Fibroblast of skin of scalp (primary cell): ENCODE measurements at places on chromosomes 2 and 18.

- peak; percentile 27 for DNase-seq
Observed at GRCh38 chr2:178306352-178307073, 112.2 kb downstream of the OSBPL6 start.

GRCh38 chr2:137980459-137980858, 16.2 kb downstream of the HNMT start:
- DNase-seq: no peak

DNA sequence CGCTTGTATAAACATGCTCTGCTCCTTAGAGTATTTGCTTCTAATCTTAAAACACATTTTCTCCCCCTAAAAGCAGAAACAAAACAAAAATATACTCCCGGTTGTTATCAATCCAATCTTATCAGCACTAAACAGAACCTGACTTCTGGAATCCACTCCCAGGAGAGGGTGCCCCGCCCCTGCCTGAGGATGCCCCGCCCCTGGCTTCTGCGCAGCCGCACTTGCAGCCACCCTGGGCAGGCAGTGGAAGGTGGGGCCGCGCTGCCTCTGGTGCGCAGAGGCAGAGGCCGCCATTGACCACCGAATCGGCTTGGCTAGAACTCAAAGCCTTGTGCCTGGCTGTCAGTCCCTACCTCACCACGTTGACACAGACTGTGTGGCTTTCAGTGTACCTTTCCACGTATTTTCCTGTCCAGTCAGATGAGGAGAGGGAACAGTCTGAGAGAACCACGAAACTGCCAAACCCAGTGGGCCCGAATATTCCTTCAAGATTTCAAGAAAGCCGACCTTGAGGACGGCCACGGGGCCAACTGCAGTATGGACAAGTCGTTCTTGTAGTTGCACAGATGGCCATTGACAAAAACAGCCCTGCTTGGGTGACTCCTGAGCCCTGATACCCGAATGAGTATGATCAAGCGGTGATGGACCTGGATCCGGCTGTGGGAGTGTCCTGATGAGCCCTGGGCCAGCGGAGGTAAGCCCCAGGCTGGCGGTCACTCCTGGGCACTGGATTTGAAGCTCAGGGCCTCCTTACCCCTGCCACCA, 46.2 kb upstream of the ARHGAP28 start:
- no peak for DNase-seq

DNA sequence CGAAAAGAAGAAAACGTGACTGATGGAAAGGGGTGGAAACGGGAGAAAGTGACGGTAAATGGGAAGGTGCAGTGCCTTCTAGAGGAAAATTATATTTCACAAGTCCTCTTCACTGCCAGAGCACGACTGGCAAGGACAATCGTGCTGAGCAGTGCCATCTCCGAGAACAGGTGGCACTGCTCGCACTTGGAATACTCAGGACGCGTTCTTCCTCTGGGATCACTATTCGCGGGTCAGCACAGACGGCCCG, 364 bp downstream of the STAT1 start:
- DNase-seq: no peak

GRCh38 chr2:50724837-50725236, 307.1 kb downstream of the NRXN1 start:
- no peak for DNase-seq

DNA sequence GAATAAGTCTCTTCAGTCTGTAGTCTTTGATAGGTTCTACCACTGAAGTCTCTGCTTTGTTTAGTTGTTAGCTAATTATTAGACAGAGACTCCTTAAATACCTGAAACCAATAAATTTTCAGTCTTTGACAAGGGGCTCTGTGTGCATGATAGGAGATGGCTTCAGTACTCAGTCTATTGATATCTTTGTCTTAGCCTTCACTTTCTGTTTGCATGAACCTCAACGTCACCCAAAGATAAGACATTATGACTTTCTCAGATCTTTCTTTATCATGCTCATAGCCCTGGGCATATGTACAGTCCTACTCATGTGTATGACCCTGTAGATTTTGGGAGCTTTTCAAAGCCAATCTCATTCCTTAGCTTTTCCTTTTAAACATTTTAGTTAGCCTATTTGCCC, 183.5 kb upstream of the GCFC2 start:
- no peak for DNase-seq

DNA sequence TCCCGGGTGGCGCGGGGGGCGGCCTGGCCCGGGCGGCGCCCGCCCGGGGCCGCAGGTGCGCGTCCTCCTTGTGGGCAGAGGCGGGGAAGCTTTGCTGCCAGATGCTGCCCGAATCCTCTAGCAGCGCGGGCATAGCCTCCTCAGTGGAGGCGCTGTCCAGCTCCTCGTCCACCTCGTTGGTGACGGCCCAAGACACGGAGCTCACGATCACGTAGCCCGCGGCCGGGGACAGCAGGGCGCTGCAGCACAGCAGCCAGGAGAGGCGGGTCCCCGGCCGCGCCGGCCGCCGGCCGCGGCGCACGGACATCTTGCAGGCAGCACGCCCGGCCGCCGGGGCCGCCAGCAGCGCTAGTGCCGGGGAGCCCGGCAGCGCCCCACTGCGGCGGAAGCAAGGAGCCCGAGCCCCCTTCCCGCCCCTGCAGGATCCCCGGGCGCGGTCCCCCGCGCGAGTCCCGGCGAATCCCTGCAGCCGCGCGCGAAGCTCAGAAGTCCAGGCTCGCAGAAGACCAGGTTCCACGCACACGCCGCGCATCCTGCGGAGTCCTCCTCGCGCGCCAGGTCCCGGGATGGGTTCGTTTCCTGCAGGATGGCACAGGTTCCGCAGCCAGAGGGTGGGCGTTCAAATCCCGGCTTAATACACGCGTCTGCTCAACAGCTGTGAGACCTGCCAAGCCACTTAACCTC, at the start of gene CREG2:
CREG2 (minus strand) TSS at position 353 of the 684 bp plus-strand sequence; CDS start at position 307, 46 bp downstream.
- DNase-seq: peak; percentile 61

DNA sequence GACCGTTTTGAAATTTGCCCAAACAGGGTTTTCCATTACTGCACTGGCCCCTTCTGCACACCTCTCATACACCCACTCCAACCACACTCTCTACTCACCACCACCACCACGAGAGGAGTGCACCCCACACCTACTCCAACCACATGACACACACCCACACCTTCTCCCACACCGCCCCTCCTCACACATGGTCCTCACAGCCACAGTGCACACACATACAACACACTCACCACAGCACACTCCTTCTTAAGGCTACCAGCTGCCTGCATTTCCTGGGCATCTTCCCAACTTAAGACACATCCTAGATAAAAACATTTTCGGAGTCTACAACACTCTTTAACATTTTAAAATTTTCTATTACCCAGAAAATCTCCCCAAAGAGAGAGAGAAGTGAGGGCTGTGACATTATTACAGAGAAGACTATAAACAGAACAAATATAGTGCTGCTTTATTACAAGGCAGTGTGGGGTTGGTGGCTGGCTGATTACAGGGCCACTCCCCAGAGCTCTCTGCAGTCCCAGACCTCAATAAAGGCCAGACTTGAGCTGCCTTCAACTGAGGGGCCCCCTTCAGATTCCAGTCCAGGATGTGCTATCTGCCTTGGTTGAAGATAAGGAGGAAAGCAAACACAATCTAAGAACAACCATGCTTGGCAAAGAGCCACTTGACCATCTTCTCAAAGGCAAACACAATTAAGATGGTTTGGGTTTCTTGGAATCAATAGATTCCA, 36.1 kb downstream of the NHEJ1 start:
- no peak for DNase-seq

DNA sequence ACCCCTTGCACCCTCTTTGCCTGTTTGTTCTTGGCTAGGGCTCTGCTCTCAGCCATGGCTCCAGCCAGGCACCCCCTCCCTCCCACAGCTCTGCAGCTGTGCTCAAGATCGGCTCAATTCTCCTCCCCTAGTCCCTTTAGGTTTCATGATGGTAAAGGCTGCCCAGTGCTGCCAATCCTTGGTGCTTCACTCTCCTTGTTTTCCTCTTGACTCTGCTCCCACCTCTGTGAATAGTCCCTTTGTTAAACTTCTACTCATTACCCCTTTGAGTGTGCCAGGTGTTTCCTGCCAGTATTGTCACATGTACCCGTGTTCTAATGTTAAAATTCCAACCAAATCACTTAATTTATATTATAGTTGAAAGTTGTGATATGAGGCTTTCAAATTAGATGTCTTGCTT, 101.0 kb upstream of the CERS6 start:
- DNase-seq: no peak

GRCh38 chr2:126659562-126660467, 3.9 kb downstream of the GYPC start:
- no peak for DNase-seq

DNA sequence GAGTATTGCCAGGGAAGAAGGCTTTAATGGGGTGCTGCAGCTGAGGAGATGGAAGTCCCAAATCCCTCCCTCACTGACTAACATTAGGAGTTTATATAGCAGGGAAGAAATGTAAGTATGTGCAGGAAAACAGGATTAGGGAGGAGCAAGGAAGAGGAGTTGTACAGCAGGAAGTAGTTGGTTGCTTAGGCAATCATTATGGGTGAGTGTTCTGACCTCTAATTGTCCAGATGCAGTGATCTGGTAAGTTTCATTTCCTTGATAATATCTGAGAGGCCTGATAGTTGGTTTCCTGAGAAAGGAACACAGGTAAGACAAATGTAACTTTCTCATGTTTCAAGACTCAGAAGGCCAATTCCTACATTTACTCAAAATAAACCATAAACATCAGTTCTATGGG, 331.9 kb upstream of the GULP1 start:
- DNase-seq: no peak

- no peak for DNase-seq
Observed at GRCh38 chr2:239464166-239465016, 63.6 kb upstream of the HDAC4 start.

- DNase-seq: peak; percentile 81
Observed at GRCh38 chr2:117835990-117836760, 21.7 kb downstream of the DDX18 start.

GRCh38 chr2:54899576-54900200, 150.6 kb downstream of the RTN4 start:
- peak; percentile 78 for DNase-seq

DNA sequence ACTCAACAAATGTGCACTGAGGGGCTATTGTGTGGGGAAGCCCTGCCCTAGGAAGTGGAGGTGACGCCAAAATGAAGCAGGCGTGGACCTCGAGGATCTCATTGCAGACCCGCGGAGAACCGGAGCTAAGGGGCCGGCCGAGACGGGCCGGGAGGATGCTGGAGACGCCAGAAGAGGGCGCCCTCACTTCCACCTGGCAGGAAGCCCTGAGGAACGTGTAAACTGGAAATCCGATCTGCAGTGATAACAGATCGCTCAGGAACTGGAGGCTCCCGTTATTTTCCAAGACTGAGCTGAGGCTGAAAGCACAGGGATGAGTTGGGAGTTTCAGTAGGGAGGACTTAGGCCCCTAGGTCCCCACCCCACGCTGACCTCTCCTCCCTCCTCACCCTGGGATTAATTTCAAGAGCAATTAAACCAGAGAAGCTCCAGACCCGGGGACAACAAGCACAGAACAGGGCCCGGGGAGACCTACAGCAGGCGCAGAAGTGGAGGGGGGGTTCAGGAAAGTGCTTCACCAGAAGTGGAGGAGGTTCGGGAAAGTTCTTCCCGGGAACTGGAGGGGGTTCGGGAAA, 7.7 kb upstream of the COL6A3 start:
- DNase-seq: peak; percentile 81

- DNase-seq: peak; percentile 5
Observed at GRCh38 chr18:69969491-69969890, 21.8 kb upstream of the CD226 start.

DNA sequence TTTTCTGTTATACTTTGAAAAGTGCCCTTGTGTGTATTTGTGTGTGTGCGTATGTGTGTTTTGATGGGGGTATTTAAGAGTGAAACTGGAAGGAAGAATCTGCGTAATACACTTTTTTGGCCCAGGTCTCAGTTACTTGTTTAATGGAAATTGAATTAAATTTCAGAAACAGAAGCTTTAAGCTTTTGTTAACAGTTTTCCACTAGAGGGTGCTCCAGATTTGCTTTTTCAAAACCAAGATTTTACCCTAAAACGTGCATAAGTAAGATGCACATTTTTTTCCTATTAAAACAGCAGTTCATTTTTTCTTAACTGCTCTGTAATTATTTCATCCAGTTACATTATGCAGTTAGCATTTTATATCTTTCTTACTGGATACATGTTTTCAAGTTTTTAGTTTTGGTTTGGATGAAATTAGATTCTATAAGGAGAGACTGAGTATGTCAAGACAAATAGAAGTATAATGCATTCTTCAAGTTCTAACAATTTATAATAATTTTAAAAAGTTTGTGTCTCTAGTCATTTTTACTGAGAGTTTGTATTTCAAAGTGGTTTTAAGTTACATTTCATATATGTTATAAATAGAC, 97.2 kb downstream of the PIK3C3 start:
- peak; percentile 44 for DNase-seq

DNA sequence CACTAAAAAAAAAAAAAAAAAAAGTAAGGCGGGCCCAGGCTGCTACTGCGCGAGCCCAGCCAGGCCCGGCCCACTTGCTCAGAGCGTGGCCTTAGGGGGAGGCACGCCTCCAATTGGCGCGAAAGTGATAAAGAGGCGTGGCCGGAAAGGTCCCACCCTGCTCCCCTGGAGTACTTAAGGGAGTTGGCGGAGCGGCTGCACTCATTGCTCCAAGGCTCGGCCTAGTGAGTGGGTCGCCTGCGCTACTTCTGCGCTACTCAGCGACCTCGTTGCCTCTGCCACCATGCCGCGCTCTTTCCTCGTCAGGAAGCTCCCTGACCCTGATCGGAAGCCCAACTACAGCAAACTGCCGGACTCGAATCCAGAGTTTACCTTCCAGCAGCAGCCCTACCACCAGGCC, 36.9 kb downstream of the UNC80 start:
- no peak for DNase-seq

DNA sequence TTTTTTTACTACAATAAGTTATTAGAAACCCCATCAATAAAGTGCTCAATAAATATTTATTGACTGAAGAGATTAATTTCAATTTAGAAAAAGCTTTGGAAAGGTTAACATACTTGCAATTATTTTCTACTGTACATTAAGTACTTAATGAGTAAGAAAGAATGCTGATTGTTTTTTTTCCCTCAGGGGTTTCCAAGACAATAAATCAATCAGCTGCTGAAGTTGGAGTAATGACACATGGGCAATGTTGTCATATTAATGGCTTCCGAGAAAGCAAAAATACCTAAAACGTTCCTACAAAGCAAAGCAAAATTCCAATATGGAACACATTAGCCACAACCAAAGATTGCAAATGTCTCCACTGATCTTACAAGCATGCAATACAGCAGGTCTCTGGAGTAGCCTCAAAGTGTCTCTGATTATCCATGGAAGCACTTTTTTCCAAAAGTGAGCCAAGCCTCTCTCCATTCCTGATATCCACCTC, 66.7 kb downstream of the ZC3H6 start:
- DNase-seq: peak; percentile 5

- DNase-seq: no peak
Observed at GRCh38 chr2:66561645-66562303, 126.8 kb downstream of the MEIS1 start.

DNA sequence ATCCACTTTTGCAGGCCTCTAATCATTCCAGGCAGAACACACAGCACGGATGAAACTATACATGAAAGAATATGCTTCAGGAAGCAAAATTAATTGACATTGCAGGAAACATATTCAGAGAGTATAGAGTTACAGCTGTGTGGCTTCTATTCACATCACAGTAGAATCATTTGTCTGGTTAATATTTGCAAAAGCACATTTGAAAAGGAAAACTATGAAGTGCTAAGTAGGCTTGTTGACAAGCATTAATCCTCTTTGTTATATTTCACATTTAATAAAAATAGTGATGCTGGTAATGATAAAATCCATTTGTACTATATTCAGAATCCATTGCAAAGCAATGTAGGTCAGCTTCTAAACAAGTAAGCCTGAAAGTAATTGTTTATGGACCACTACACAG, 32.2 kb upstream of the PIK3C3 start:
- no peak for DNase-seq
